Fibroblast of mammary gland (primary cell): ENCODE measurements at places on chromosomes 7 and 10.

DNA sequence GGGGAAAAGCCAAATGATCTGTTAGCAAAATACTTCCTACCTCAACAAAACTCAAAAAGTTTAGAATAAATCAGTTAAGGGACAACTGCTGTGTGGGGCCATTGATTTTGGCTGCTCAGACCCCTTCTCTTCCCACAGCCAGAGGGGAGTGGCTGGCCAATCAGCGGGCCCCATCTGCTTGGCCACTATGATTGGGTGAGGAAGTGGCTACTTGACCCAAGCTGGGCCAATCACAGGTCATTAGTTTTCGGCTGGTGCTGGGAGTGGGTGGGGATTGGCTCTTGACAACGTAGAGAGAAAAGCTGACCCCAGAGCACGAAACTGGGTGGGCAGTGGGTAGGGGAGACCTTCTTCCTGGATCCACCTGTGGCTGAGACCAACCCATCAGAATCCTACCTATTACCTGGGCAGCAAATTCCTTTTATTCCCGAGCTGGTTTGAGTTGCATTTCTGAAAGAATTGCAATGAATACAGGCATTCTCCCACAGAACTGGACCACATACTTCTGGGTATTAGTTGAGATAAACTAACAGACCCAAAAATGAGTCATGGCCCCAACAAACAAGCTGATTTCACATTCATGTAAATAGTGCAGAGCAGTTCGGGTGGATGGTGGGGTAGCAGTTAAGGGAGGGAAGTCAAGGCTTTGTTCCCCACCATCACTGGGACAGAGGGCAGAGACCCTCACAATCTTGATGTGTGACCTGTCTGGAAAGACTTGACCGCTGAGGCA is 35.6 kb upstream of the HMX3 start:
- DNase-seq = no peak

- no peak for DNase-seq
These were observed 46.0 kb downstream of the RASGEF1A start for GRCh38 chr10:43220657-43221418.

GRCh38 chr10:74500026-74500704 is 326.2 kb upstream of the KAT6B start:
- DNase-seq = peak; percentile 3

- DNase-seq = peak; percentile 70
These were observed 170.9 kb downstream of the CDK14 start for GRCh38 chr7:90766814-90767564.

GRCh38 chr7:25167262-25167843 is 42.3 kb upstream of the CYCS start:
- no peak for DNase-seq

DNA sequence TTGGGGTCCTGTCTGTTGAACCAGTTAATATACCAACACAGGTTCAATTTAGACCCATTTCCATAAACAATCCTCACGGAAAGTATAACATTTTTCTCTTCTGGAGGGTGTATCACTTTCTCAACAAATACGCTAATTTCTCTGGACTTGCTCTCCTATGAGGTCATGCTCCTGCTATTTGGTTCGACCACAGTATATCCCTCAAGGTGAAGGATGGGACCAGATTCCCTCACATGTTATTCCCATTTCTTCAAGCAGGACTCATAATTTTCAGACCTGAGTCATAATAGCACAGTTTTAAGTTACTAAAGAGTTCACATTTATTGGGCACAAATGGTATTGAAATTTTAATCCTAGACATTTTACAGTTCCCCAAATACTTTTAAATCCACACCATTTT is 57.2 kb downstream of the ADAM12 start:
- peak; percentile 85 for DNase-seq

DNA sequence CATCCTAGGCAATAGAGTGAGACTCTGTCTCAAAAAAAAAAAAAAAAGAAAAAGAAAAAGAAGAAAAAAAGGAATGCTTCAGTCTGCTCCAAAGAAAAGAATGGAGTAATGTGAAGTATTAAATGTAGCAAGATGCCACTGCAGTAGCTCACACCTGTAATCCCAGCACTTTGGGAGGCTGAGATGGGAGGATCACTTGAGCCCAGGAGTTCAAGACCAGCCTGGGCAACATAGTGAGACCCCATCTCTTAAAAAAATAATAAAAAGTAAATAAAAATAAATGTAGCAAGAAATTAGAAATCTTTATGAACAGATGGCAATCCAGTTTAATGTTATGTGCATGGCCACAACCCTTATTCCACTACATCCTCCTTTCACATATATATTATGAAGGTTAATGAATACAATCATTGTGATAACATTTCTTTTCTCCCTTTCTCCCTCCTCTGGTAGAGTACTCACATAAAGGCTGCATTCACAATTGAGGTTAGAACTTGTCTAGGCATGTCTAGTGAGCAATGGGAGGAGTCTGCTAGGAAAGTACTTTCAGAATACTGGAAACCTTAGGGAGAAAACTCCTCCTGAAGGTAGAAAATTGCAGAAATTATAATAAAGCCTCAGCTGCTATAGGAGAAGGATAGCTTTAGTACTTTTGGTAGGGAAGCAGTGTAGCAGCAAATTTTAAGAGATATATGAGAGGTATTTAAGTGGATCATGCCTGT is 20.4 kb downstream of the KLLN start:
- peak; percentile 82 for DNase-seq

GRCh38 chr10:44567471-44567870 is 182.6 kb upstream of the CXCL12 start:
- DNase-seq = peak; percentile 66

- no peak for DNase-seq
These were observed 823.1 kb downstream of the SORCS1 start for GRCh38 chr10:106341356-106341755.

DNA sequence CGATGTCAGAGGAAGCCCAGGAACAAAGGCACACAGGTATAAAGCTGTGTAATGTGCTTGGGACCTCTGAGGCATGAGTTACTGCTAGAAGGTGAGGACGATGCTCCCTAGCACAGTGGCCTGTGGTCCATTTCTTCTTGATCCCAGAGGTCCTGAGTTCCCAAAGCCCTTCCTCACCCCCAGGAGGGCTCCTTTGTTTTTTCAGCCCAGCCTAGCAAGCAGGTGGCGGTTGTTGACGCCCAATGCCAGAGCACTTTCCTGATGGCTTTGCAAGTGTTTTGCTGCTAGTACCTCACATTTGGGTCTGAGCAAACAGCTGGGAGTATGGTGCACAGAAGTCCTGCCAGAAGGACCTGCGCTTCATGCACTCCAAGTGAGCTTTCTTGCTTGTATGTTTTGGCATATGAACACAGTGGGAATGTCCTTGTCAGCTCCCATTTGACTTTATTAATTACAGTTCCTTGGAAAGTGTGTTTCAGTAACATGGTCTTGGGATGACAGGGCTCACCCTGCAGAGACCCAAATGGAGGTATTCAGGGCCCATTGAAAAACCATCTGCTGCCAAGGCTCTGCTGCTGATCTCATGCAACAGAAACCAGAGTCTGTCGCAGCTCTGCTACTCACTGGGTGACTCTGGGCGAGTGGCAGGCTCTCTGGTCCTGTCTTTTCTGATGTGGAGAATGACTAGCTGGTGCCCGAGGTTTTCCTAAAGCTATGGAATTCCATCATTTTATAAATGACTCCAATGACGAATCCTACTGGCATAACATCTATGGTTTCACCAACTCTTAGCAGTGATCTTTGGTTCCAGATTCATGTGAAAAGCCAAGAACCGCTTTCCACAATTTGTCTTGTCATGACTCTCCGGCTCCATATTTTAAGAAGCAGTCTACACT is 134.9 kb downstream of the ARID5B start:
- DNase-seq = no peak

- no peak for DNase-seq
These were observed 1.9 kb upstream of the PGAM2 start for GRCh38 chr7:44067064-44067951.

GRCh38 chr10:22874189-22874854 is 53.5 kb upstream of the ARMC3 start:
- DNase-seq = no peak

DNA sequence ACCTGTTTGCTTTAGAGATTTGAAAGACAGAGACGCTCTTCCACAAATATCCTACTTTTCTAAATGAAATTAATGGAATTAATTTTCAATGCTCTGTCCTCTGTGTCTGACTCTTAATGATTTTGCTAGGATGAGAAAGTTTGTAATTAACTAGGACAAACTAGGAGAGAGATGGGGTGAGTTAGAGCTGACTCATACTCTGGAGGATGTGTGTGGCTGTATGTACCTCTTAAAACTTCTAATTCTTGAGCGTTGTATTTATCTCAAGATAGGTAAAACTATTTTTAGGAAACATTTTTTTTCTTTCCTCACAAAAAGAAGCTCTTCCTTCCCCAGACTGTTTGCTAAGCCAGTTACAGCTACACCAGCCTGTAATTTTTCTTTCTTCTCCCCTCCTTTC is 178.8 kb upstream of the ANKRD30A start:
- no peak for DNase-seq

DNA sequence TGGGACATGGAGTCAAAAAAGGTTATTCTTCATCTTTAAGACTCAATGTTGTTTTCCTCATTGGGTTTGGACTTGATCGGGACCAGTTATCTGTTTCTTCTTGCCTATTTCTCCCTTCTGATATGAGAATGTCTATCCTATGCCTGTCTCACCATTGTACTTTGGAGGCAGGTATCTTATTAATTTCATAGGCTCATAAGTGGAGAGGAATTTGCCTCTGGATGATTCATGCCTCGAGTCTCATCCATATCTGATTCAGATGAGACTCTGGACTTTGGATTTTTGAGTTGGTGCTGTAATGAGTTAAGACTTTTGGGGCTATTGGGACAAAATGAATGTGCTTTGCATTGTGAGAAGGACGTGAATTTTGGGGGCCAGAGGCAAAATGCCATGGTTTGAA is 36.2 kb upstream of the CCDC7 start:
- DNase-seq = no peak

GRCh38 chr10:102400076-102400475 is 4.6 kb downstream of the NFKB2 start:
- no peak for DNase-seq
